ENCODE measurements at places on chromosomes 2 and 18.
A peak's percentile ranks its signal among the peaks of the same experiment; 100 is the strongest.

DNA sequence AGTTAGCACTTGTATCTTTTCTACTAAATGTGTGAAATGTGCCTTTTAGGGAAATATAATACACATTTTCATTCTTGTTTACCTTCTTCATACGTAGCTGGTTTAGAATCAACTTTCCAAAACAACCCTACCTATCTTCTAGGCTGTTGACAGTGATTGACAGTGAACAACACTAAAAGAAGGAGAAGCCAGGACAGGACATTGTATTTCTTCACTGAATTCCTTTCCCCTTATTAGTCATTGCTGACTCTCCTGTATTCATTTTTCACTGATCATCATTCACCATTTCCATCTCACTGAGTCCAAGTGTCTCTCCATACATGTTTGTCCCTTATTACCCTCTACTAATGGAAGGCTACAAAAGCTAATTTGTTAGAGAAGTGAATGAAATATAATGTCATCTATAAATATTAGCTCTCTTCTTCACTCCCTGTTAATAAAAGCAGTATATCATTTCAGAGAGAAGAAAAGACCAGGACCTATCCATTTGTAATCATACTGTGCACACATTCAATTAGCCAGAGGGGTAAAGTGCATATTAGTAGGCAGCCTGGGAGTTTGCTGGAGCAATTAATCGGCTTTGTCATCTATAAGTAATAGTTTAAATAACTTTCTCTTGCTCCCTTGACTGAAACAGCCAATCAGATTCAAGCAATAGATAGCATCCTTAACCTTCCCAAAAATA is 192.5 kb upstream of the FOSL2 start:
- DNase-seq = no peak

DNA sequence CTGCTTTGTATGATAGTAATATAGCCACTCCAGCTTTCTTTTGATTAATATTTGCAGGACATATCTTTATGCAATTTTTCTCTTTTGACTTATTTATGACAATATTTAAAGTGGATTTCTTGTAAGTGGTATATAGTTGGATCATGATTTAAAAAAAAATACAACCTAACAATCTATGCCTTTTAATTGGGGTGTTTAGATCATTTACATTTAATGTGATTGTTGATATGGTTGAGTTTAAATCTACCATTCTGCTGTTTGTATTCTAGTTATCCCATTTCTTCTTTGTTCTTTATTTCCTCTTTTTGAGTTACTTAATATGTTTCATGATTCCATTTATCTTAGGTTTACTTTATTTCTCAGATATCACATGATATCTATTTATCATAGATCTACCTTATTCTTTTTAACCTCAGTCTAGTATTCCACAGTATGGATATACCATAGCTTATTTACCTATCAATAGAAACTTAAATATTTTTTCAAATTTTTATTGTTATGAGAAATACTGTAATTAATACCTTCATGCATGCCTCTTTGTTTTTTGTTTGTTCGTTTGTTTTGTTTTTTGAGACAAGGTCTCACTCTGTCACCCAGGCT is 19.3 kb upstream of the CIB4 start:
- no peak for DNase-seq

DNA sequence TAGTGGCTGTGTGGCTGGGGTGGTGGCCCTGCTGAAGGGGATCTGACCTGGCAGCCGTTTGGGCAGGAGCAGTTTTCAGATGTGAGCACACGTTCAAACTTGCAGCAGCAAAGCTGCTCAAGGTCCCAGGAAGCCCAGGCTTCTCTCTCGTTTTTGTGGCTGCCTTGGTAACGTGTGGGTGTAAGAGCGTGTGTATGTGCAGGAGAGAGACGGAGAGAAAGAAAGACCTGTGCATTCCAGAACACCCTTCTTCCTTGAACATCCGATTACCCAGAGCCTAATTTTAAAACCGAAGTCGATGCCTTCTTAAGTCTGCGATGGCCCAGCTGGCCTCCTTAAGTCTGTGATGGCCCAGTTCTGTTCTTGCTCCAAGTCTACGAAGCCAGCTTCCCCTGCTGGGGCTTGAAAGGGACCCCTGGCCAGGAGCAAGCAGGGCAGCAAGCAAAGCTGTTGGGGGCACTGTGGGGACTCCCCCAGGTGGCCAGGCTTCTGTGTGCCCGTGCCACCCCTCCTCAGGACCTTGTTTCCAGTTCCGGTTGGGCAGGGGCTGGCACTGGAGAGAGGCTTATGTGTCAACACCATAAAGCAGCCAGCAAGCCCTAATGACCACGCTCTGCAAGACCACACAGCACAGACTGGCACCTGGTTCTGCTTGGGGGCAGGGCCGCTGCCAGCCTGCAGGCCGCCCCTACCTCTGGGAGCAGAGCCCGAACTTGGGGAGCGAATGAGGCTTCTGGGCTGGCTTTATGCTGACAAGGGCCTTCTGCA is 55.8 kb upstream of the ALPP start:
- DNase-seq = no peak

DNA sequence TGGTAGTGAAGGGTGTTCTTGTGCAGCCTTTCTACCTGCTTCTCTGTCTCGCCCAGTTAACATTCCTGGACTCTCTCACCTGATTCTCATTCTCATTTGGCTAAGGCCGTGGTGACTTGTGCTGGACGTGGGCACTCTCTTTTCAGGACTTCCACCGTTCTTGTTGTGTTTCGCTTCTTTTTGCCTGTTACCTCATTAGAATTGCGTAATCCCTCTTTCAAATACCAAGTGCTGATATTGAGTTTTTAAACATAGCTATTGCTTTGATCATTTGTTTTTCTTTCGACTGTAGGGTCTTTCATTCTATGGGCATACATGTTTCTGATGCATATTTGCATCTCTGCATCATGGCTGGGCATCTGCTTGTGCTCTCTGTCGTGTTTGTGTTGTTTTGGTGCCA is 287.0 kb downstream of the ALPK2 start:
- peak; percentile 47 for DNase-seq

DNA sequence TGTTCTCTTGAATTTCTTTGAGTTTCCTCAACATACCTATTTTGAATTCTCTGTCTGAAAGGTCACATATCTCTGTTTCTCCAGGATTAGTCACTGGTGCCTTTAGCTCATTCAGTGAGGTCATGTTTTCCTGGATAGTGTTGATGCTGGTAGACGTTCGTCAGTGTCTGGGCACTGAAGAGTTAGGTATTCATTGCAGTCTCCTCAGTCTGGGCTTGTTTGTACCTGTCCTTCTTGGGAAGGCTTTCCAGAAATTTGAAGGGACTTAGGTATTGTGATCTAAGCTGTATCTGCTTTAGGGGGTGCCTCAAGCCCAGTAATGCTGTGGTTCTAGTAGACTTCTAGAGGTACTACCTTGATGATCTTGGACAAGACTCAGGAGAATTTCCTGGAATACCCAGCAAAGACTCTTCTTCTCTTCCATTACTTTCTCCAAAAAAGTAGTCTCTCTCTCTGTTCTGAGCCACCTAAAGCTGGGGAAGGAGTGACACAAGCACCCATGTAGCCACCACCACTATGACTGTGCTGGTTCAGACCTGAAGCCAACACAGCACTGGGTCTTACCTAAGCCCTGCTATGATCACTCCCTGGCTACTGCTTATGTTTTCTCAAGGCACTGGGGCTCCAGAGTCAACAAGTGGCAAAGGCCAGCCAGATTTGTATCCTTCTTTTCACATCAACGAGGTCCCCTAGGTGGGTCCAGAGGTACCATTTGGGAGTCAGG is 852.0 kb downstream of the BCL11A start:
- DNase-seq = no peak

DNA sequence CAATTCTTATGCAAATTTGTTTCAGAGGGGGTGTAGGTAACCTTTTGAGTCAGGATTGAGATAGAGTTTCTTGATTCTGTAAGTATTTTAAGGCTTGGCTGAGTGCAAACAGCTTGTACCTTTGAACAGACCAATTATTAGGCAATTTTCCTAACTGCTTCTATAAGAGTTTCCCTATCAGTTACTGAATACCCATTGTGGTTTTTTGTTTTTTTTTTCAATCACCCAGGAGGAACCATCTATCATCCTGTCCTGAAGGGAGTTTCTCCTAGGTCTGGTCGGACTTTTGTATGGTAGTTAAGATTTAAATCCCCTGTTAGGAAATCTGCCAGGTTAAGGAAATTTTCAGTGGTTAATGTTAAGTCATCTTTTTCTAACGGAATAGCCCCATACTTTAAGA is 319.4 kb upstream of the SLC39A10 start:
- no peak for DNase-seq

DNA sequence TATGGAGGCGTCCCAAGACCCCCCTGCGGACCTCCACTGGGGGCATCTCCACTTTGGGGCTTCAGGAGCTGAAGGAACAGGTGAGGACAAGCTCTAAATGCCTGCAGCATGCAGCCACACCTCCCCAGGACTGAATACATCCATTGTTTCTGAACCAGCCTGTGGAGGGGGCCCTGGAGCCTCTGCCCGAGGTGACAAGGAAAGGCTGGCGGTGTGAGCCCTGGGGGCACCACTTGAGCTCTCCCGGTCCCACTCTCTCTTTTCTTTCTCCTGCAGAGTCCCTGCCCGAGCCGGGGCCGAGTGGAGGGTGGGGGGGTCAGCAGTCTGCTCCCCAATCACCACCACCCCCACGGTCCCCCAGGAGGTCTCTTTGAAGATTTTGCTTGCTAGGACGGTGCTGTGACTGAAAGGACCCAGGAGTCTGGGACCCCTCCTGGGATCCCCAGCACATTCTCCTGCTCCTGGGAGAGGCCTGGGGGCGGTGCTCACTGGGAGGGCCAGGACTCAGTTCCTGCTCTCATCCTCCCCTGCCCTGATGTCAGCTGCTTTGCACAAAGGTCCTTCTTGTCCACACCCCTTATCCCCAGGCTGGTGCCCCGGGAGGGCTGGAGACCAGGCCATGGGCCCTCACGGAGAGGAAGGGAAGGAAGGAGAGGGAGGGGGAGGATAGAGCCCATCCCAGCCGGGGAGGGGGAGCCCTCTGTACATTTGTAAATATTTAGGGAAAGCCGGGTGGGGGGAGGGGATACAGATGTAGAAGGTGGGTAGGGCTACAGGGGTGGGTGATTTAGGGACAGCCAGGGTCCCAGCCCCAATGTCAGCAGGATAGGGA is 5.7 kb downstream of the CHPF start:
- no peak for DNase-seq

- DNase-seq = peak; percentile 17
Observed at GRCh38 chr2:216635171-216635570, 2.0 kb downstream of the IGFBP2 start.

- DNase-seq = no peak
Observed at GRCh38 chr2:62423883-62424458, 82.0 kb downstream of the TMEM17 start.

- DNase-seq = no peak
Observed at GRCh38 chr2:196144513-196145126, 26.8 kb downstream of the STK17B start.

- no peak for DNase-seq
Observed at GRCh38 chr2:124683536-124684428, 658.7 kb downstream of the CNTNAP5 start.

- DNase-seq = no peak
Observed at GRCh38 chr2:60309336-60309735, 244.1 kb downstream of the BCL11A start.

GRCh38 chr18:70981400-70982140 is 692.7 kb downstream of the SOCS6 start:
- DNase-seq = no peak

DNA sequence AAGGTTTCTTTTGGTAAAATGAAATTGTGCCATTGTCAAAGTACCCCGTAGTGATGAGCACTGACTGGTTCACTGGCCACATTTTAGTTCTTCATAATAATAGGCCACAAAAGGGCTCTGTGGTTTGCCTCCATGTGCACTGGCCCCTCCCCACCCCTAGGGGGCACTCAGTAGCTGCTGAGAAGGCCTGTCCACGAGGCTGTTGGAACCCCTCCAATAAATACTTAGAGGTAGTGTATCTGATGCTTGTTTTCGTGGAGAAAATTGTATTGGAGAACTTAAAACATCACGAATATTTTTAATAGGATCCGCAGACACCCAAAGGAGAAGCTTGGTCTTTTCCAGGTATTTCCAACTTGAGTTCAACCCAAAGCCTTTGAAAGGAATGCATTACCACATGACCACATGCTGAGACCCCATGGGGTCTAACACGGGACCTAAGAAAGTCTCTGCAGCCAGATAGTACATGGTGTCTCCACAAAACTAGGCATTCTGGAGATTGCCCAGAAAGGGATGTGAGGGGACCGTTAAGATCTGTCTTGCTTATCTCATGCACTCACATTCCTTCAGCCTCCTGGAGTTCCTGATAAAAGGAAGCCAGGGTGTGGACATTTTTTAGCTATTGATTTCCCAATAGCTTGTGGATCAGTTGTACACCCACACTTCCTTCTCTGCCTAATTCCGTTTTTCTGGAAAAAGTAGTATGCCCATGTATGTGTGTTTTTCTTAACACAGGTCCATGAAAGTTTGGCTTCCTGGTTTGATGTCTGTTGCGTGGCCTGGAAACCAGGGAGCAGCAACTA is 28.5 kb upstream of the NOSTRIN start:
- peak; percentile 38 for DNase-seq

DNA sequence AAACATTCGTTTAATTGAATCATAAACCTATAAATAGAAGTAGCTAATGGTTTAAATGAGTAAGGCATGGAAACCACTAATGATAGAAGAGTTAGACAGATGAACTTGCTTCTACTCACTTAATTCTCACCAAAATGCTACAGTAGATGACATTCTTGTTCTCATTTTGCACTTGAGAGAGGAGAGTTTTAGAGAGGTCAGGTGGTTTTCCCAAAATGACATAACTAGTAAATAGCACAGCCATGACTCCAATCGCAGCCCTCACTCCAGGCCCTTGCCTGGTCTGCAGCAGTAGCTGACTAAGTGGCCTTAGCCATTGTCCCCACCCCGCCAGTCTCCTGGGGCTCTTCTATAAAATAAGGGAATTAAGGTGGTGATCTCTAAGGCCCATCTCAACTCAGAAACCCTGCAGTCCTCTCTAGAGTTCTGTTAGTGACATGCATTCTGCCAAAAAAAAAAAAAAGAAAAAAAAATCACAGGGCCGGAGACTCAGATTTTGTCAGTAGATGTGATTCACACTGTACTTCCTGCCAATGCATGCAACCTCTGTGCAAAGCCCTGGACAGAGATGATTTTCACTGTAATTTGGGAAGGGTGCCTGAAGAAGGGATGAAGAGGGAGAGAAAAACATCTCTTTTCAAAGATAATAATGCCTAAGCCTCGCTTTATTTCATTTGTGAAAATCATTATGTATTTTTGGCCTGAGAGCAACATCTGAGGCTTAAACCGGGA is 221.8 kb downstream of the ANAPC1 start:
- peak; percentile 61 for DNase-seq

GRCh38 chr2:219719521-219719920 is 92.1 kb downstream of the SLC4A3 start:
- DNase-seq = no peak

GRCh38 chr2:38739524-38739923 is 11.6 kb downstream of the SRSF7 start:
- no peak for DNase-seq
